ENCODE measurements at places on chromosomes 16 and 17.

GRCh38 chr17:66715076-66715675, 119.7 kb upstream of the CACNG5 start:
- no peak for DNase-seq

- peak; percentile 32 for DNase-seq
Measured at GRCh38 chr16:51407199-51407598, 256.1 kb upstream of the SALL1 start.

- DNase-seq = no peak
Measured at GRCh38 chr17:72705905-72706395, 386.5 kb downstream of the SLC39A11 start.

DNA sequence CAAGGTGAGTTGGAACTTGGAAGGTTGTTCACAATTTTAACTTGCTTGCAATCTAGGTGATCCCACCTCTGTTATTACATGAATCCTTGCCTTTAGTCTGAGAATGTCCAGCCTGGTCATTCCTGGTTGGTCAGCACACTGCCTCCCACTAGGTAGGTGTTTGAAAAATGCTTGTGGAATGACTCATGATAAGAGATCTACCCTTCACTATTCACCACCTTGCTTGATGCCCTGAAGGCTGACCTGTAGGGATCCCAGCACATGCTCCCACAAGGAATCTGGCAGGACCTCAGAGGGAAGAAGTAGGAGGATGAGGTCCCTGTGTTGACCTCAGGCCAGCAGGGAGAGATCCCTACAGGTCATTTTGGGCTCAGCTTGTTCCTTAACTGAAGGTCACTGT, 30.2 kb upstream of the ABCA3 start:
- no peak for DNase-seq

GRCh38 chr17:77483128-77483598, 342.4 kb downstream of the SEC14L1 start:
- DNase-seq = no peak

GRCh38 chr17:38701504-38702165, 3.4 kb upstream of the MLLT6 start:
- peak; percentile 29 for DNase-seq

DNA sequence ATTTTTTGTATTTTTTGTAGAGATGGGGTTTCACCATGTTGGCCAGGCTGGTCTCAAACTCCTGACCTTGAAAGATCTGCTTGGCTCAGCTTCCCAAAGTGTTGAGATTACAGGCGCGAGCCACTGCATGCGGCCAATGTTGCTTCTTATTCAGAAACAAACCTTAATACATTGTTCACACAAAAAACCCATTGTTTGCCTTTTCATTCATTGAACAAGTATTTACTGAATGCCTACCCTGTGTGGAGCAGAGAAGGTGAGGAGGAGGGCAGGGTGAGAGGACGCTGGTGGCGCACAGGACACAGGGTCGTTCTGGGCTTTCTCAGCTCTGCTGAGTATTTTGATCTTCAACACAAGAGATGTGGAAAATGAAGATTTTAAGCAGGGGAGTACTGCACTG, 8.0 kb upstream of the KRT23 start:
- DNase-seq = no peak

DNA sequence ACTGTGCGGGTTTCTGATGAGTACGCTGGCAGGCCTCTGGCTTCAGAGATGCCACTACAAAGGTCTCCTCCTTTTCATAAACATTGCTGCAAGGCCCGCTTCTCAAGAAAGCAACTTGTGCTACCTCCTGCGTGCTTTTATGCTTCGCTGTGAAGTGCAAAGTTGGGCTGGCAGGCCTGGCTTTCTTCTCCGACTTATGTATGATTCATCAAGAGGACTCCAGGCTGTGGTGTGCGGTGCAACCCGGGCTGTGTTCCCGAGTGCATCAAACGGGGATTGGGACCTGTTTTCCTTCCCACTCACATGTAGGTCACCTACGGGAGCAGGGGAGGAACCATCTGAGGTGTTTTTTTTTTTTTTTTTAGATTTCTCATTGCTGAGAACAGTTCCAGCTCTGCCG, 534.1 kb downstream of the WWOX start:
- peak; percentile 55 for DNase-seq

GRCh38 chr16:64826374-64826773, 295.5 kb downstream of the CDH11 start:
- no peak for DNase-seq

GRCh38 chr16:72043058-72043457, 11.2 kb upstream of the HP start:
- DNase-seq = no peak

- DNase-seq = peak; percentile 63
Measured at GRCh38 chr17:29659155-29659554, 36.4 kb upstream of the CORO6 start.

DNA sequence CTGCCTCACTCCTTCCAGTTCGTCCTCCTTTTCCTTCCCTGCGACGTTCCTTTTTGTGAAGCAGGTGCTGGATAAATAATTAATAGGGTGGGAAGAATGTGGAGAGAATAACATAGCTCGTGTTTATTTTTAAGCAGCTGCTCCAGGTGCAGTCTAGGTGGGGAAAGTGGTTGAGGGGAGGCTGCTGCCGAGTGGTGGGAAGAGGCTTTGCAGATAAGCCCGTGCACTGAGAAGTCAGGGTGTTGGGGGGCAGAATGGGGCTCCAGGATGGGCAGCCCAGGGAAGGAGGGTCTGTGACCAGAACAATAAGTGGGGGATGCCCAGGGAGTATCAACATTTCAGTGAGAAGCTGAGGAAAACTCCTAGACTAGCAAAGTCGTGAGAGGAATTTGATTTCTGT, 300.5 kb downstream of the CPPED1 start:
- no peak for DNase-seq

- no peak for DNase-seq
Measured at GRCh38 chr17:78753316-78754250, 28.5 kb downstream of the CYTH1 start.

GRCh38 chr17:29086628-29087332, 43.8 kb downstream of the PIPOX start:
- DNase-seq = peak; percentile 35

- DNase-seq = no peak
Measured at GRCh38 chr16:79639576-79640311, 39.2 kb upstream of the MAF start.

GRCh38 chr16:89517128-89517527, 8.9 kb downstream of the SPG7 start:
- no peak for DNase-seq

- DNase-seq = peak; percentile 34
Measured at GRCh38 chr17:39648616-39649366, 11.8 kb downstream of the STARD3 start.

DNA sequence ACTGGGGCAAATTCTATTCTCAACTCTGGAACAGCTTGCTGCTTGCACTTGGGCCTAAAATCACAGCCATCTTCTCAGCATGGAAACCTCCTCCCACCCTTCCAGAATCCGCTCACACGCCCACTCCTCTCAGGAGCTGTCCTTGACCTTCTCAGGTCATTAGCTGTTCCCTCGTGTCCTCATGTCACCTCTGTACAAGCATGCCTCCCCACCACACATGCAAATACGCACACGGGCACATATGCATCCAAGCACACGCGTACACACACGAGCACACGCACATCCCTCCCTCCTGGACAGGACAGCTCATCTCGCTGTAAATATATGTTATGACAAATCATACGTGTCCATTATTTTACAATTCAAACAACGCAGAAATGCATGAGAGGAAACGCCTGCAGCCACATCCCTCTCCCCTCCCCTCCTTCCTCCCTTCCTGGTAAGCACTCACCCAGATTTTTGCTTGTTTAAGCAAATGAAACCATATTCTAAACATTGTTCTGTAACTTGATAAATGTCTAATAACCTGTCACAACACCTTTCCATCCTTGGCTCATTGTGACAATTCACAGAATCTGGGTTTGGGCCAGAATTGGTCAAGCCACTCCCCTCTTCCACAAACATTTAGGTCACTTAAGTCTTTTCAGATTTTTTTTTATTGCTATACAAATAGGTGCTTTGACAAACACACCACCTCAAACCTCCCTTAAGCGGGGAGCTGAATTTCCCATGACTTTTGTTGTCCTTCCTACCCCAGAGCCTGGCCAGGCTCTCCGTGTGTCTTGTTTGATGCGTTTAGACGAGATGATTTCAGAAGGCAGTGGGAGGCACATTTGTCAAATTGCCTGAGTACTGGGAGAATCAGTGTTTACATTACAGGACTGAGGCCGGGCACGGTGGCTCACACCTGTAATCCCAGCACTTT, 41.7 kb downstream of the DNAH17 start:
- DNase-seq = no peak

DNA sequence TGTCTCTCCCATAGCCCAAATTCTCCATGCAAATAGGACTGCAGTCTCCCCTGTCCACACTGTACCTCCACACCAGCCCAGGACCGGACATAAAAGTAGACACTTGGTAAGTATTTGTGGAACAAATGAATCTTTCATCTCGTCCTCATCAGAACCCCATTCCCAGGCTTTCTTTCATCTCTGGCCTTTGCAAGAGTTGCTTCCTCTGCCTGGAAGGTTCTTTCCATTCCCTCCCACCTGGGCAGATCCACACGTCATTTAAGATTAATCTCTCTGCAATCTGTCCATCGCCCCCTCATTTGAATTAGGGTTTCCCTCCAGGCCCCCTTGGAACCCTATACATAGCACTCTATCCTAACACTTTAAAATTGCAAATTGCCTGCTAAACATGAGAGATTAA, 3.9 kb upstream of the NXPH3 start:
- no peak for DNase-seq

DNA sequence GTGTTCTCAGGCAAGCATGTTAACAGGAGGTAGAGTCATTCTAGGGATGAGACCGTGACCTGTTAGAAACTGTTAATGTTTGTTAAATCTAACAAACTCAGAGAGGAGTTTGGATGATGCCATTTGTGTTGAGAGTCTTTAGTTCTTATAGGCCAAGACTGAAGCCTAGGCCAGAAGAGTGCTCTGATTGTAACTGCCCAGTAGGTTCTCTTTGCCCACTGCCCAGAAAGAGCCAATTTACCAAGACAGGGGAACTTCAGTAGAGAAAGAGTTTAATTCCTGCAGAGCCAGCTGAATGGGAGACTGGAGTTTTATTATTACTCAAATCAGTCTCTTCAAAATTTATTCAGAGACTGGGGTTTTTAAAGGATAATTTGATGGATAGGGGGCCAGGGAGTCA, 42.5 kb downstream of the ARHGAP44 start:
- DNase-seq = no peak

GRCh38 chr17:64688481-64688880, 26.4 kb upstream of the SMURF2 start:
- DNase-seq = no peak

DNA sequence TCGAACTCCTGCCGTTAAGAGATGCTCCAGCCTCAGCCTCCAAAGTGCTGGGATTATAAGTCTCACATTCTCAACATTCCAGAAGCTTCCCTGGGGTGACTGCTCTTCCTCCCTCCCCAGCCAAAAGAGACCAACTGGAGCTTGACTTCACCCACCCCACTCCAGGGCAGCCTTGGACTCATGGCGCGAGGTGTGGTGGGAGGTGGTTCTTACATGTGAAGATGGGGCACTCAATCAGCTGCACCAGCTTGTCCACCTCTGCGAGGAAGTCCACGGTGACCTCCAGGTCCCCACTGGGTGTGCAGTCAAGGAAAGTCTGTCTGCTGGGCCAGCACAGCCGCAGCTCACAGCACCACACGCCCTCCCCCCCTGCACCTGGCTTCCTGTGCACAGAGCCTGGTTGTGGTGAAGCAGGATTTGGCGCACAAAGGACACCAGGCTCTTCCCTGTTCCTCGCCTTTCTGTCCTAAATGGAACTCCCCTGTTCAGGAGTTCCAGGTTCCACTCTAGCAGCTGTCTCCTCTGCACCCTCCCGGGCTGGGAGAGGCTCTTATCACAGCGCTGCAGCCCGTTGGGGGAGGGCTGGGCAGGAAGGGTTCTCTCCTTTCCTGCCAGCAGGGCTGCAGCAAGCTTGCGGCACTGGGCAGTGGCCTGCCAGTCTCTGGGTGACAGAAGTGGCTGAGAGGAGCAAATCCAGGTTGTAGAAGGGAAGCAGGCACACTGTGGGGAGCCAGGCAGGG, 9.6 kb upstream of the MTSS2 start:
- no peak for DNase-seq

DNA sequence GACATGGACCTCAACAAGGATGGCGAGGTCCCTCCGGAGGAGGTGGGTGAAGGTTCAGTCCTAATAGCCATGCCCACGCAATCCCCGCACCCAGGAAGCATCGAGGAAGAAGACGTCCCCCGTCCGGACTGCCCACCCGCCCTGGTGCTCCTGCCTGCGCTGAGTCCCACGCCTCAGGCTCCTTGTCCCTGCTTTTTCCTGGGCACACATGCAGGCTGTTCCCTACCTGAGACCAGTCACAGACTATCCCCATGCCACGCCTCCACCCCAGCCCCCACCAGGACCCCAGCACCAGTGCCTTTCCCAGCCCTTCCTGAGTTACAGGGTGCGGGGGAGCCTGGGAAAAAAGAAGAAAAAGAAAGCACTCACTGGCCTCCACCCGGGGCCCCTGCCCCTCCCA, 9.0 kb downstream of the FKBP10 start:
- no peak for DNase-seq

GRCh38 chr17:31549121-31549524, 157.6 kb downstream of the RAB11FIP4 start:
- peak; percentile 43 for DNase-seq

DNA sequence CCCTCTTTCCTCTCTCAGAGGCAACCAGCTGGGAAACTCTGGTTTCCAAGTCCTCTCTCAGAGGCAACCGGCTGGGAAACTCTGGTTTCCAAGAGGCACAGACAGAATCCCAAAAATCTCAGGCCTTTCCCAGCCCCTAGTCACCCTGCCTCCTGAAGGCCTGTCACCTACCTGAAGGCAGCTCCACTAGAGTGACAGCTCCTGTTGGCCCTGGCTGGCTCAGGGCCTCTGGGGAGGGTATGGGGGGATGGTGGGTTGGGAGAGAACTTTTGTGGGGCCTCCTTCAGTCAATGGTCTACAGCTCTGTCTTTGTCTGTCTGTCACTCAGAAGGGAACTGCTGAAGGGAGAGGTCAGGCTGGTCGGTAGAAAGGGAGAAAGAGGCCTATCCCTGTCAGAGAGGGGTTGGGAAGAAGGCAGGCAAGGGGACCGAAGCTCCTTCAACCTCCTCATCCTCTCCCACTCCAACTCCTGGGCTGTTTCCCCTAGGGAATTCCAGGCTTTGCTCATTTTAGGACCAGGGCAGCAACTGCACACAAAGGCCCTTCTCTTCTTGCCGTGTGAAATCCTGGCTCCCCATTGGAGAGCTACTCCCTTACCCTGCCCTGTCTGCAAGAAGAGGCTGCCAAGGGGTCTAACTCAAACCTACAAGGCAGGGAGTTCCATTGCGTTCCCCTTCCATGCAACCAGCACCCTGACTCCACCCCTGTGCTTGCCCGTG, 23.6 kb downstream of the COPZ2 start:
- no peak for DNase-seq

- peak; percentile 15 for DNase-seq
Measured at GRCh38 chr16:79997257-79997656, 396.7 kb upstream of the MAF start.

Data from astrocyte of the hippocampus (primary cell).